Hematopoietic multipotent progenitor cell (in vitro differentiated cells): ENCODE measurements at places on chromosomes 12 and 14.

- no peak for DNase-seq
These were observed 42.2 kb downstream of the MRPL42 start for GRCh38 chr12:93509506-93509905.

DNA sequence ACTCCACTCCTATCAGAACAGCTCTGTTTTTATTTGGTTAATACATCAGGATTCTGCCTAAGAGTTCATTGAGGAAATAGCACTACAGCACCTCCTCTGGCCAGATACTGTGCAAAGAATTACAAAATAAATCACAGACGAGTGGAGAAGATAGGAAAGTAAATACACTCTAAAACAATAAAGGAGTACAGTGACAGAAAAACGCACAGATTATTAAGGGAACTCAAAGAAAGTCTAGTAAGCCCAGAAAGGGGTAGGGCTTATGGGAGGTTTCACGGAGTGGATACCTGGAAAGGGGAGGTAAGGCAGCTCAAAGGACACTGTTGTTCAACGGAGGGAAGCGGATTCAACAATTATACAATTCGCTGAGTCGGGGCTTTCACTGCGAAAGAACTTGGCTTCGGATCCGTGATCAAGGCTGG, 5.5 kb downstream of the OR10AD1 start:
- peak; percentile 61 for DNase-seq

DNA sequence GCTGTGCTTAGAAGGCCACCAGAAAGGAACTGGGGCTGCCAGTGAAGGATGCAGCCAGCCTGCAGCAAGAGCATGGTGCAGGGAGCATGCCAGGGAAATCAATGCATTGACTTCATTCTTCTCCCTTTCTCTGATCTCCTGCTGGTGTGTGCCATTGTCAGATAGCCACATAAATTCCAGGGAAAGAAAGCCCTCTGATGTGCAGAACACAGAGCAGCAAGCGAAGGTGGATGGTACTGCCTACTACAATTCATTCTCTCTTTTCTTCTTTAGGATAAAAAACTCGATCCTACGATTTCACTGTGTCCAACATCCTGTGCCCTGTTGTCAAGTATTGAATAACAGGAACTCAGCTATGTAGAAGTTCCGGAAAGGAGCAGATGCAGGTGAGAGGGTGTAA, 446.7 kb upstream of the TMEM132C start:
- no peak for DNase-seq

- DNase-seq: no peak
These were observed 8.8 kb upstream of the CLECL1 start for GRCh38 chr12:9741726-9742125.

DNA sequence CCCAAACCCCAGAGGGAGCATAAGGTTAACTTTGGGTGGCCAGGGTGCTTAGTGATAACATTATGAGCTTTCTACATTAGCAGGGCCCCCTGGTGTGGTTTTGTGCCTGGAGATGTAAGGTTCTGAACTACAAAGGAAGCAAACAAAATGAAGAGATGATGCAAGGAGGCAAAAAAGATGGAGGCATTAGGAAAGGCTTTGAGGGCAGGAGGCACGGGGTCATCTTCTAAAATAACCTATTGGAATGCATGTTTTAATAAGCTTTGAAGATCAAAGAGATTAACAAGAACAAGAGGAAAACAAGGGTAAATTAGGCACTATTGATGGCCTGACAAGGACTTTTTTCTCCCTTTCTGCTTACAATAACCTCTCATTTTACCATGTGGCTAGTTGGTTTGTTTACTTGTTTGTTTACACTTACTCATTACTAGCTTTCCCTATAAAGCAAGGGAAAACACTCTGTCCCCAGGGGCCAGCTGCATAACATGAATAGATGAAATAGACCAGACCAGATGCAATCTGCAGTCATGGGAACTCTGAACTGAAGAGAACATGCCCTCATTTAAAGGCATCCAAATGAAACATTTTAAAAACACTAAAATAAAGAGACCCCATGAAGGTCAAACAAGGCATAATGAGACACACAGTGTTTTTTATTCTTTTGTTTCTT, 390.3 kb downstream of the DIO2 start:
- no peak for DNase-seq

GRCh38 chr14:40697231-40697630, 909.4 kb upstream of the LRFN5 start:
- DNase-seq: no peak

GRCh38 chr12:117919479-117919878, 49.3 kb downstream of the KSR2 start:
- DNase-seq: no peak

DNA sequence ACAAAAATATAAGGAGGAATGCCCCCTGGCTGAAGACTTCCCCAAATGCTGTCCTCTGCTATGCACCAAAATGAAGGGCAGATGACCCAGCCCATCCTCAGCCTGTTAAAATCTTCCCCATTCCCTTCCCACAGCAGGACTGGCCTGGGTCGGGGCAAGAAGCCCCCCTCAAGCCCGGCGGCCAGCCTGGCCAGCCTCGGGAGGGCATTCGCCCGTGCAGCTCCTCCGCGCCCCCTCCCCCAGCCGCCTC, 413 bp downstream of the RARG start:
- DNase-seq: no peak

GRCh38 chr12:52949413-52950331, 754 bp downstream of the KRT18 start:
- DNase-seq: peak; percentile 19

GRCh38 chr14:33682760-33683159, 268.1 kb downstream of the EGLN3 start:
- DNase-seq: no peak

DNA sequence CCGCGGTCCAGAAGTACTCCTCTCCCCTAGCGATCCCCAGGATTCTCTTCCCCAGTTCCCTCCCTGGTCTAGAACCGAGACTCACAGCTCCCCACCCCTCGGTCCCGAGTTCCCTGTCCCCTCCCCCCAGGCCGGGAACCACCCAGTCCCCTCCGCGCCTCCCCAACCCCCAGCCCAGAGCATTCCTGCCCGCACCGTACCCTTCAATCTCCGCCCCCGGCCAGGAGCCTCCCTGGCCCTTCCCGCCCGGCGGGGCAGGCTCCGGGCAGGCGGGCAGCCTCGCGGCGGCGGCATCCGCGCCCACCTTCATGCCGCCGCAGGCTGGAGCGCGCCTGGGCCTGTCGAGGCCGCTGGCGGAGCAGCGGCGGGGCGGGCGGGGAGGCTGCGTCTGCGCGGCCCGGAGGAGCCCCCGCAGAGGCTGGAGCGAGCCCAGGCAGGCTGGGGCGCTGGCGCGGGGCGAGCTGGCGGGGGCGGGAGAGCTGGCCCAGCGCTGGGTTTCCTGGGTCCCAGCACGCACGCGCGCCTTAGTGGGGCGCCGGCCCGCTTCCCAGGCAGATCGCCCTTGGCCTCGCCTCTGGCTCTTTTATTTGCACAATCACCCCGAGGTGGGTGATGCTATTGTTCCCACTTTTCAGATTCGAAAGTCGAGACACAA, 22.2 kb upstream of the GPR132 start:
- DNase-seq: no peak

GRCh38 chr12:128069359-128069997, 197.5 kb upstream of the TMEM132C start:
- peak; percentile 39 for DNase-seq

GRCh38 chr12:2550561-2551411, 244.0 kb upstream of the FKBP4 start:
- no peak for DNase-seq

DNA sequence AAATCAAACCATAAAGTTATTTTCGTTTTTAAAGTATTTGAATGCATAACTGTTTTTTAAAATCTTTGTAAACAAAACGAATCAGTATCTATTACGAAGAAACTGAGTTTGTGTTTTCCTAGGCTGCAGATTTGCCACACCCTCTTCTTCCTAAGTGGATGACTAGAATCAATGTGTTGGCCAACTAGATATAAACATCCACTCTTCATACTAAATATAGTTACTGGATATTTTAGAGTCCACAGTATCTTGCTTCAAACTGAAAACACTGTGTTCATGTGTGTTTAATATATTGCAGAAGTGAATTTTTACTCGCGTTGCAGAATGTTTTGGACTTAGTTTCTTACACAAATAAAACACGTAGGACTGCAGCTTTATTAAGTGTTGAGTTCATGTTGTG, 63.2 kb downstream of the KLHL28 start:
- no peak for DNase-seq

DNA sequence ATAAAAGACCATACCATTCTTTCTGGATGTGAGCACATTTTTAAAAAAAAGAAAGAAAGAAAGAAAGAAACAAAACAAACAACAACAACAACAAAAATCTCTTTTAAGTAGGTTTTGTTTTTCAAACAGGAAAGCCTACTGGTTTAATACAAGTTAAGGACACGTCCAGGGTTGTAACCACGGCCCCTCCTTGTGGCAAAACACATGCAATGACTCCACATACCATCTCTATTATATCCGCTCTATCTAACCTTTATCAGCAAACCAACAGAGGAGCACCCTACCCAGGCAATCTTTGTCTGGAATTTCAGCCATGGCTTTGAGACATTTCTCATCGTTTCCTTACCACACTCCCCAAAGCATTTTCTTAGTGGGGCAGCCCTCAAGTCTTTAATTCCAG, 360.5 kb upstream of the TMPO start:
- DNase-seq: no peak

- DNase-seq: no peak
These were observed 61.4 kb upstream of the SCN8A start for GRCh38 chr12:51529651-51529970.

DNA sequence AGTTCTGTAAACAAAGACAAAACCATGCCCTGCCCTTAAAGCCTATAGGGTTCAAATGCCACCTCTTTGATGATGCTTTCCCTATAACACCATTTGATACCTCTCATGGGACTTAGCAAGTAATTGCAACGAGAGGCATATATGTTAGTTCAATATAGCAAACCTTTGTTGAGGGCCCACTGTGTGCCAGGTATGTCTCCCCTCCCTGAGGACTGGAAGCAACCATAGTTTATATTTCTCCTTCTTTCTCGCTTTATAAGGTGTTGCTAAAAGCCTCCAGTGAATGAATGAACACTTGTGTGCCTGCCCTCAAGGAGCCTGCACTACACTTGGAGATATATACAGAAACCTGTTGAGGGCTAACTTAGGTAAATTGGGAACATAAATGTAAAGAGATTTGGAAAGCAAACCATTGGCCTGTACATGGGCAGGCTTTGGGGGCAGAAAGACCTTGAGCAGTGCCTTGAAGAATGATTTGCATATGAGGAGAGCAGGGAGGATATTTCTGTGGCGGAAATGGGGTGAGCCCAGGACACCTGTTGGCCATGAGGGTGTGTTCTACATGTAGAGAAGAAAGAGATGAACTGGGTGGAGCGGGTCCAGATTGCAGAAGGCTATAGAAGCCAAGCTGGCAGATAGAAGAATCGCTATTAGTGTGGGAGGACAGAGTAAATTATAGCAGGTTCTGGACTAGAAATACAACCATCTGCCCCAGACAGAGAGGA, 1.8 kb upstream of the CKAP4 start:
- no peak for DNase-seq

DNA sequence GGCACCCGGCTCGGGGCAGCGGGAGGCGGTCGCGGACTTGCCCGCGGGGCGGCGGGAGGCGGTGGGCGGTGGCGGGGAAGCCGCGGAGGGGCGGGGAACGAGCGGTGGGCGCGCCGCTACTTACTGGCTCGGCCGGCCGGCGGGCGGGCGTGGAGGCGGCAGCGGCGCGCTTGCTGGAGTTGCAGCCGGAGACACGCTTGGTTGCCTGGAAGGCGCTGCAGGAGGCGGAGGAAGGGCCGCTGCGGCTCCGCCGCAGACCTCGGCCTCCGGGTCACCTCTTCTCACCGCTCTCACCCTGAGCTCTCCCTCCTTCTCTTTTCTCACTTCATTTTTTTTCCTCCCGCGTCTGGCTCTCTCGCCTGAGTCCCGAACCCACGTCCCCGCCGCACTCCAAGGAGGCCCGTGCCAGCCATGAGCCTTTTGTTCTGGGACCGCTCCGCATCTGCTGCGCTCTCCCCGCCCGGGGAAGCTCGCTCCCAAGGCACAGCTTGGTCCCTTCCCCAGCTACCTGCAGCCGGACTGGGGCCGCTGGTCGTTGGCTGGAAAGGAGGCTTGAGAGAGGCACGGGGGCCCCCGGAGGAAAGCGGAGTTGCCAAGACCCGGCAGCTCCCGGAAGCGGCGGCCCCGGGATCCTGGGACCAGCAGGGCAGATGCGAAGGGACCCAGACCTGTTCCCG, 592 bp upstream of the KCNK10 start:
- DNase-seq: no peak

DNA sequence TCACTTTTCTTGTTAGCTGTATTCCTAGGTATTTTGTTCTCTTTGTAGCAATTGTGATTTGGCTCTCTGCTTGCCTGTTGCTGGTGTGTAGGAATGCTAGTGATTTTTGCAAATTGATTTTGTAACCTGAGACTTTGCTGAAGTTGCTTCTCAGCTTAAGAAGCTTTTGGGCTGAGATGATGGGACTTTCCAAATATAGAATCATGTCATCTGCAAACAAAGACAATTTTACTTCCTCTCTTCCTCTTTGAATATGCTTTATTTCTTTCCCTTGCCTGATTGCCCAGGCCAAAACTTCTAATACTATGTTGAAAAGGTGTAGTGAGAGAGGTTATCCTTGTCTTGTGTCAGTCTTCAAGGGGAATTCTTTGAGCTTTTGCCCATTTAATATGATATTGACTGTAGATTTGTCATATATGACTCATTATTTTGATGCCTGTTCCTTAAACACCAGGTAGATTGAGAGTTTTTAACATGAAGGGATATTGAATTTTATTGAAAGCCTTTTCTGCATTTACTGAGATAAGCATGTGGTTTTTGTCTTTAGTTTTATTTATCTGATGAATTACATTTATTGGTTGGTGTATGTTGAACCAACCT, 26.7 kb downstream of the CLECL1 start:
- no peak for DNase-seq

DNA sequence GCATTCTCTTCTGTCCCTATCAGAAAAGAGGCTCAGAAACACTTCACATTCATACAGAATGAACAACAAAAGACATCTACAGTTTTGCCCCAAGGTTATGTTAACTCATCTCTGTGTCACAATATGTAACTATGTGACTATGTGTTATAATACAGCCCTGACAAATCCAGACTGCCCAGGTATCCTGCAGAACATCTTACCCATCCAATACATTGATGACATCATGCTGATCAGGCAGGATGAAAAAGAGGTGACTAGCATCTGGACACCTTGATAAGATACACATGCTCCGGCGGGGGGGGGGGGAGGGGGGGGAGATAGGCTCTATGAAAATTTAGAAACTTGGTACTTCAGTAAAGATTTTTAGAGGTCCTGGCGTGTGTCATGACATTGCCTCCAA, 8.3 kb upstream of the GNS start:
- DNase-seq: no peak

DNA sequence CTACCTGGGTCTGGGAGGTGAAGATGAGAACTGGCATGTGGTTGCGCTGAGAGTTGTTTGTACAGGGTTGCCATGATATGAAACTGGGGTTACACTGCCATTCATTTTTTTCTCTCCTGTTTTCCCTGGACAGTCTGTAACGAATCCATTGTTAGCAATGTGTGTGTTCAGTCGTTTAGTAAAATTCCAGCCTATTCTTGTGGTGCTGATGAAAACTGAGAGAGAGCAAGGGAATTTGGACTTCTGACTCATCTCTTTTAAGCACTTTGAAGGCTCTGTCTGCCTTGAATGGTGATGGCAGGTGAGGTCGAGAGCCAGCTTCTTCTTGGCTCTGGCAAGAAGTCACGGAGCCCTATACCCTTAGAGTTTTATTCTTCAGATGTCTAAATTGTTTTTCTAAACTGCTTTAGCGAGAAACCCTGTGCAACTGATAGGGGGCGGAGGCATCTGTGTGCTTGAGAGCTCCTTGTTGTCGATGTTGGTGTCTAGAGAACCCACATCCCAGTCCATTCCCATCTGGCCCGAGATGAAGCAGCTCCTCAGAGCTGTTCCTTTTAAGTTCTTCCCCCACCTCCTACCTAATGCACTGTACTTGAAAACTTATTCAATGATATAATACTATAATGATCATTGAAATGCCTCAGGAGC, 204.4 kb downstream of the TMX1 start:
- no peak for DNase-seq
